Activated T-helper 17 cell treated with anti-CD3 and anti-CD28 coated beads, Interleukin-2, amount 50 U/mL, for 72 hours (primary cell): ENCODE measurements at places on chromosomes 12 and 14. TPM values are rescaled to one million over a fixed set of nuclear protein-coding genes. Genes with fewer than 3 reads are reported as not detected.

- peak; percentile 55 for ATAC-seq
Observed at GRCh38 chr12:124939079-124939420, 24.6 kb upstream of the UBC start.

DNA sequence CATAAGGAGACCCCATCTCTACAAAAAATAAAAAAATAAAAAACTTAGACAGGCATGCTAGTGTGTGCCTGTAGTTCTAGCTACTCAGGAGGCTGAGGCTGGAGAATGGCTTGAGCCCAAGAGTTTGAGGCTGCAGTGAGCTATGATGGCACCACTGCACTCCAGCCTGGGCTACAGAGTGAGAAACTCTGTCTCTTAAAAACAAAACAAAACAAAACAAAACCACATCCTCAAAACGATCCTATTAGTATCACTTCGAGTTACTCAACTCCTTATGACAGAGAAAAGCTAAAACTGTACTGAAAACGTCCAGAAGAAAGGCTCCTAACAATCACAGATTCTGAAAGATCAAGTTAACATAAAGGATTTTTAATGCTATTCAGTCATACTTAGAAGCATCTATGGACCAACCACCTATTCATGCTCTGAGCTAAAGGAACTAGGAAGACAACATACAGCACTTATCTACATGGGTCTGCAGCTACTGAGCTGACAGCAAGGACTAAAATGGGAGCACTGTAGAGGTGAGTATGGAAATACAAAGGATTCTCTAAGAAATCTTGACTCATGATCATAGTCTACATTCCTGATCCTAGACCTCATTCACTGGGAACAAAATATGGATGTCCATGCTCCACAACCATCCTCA is 75.3 kb upstream of the DUSP6 start:
- peak; percentile 95 for ATAC-seq

MLH3 gene
- total RNA-seq = 31.4 TPM

CLEC7A gene
- 0.26 TPM for total RNA-seq
